Endothelial cell (in vitro differentiated cells): ENCODE measurements at places on chromosomes 13 and 19. TPM values are rescaled to one million over a fixed set of nuclear protein-coding genes. Genes with fewer than 3 reads are reported as not detected.

The DPF1 gene
- total RNA-seq: 6.0 TPM

The ADGRE1 gene
- total RNA-seq: not detected

The ITGBL1 gene
- total RNA-seq: not detected

The ZNF560 gene
- not detected for total RNA-seq

The ADAMTS10 gene
- total RNA-seq: 58.7 TPM

The PABPC3 gene
- total RNA-seq: 0.44 TPM

The LGALS14 gene
- not detected for total RNA-seq

The HS6ST3 gene
- 1.9 TPM for total RNA-seq

The CERS1 gene
- total RNA-seq: 15.7 TPM

The CUL4A gene
- total RNA-seq: 55.8 TPM

The C19orf38 gene
- total RNA-seq: not detected

The TNFSF13B gene
- 1.8 TPM for total RNA-seq

The CFD gene
- 0.46 TPM for total RNA-seq

The APLP1 gene
- total RNA-seq: 11.5 TPM

The C1QTNF9B gene
- not detected for total RNA-seq

The PGLYRP2 gene
- total RNA-seq: not detected

The EBI3 gene
- 9.7 TPM for total RNA-seq

The SIGLEC8 gene
- total RNA-seq: not detected
